ENCODE measurements at places on chromosomes 7 and 10.

- DNase-seq, result no peak
Measured at GRCh38 chr10:639001-639750, 50.3 kb downstream of the DIP2C start.

GRCh38 chr7:107981466-107981865 lies 21.5 kb downstream of the LAMB1 start:
- no peak for DNase-seq

DNA sequence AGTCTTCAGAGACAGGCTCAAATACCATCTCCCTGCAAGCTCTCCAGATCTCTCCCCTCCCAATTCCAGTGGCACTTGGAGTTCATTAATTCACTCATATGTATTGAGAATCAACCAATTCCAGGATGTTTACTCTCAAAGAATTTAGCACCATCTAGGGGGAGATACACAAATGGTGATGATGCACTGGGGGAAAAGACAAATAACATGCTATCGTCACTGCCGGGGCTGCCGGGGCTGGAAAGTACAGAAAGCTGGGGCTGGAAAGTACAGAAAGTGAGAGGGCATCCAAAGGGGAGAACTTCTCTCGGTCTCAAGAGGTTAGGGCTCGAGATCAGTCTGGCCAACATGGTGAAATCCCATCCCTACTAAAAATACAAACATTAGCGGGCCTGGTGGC lies 118.7 kb downstream of the MKX start:
- no peak for DNase-seq

DNA sequence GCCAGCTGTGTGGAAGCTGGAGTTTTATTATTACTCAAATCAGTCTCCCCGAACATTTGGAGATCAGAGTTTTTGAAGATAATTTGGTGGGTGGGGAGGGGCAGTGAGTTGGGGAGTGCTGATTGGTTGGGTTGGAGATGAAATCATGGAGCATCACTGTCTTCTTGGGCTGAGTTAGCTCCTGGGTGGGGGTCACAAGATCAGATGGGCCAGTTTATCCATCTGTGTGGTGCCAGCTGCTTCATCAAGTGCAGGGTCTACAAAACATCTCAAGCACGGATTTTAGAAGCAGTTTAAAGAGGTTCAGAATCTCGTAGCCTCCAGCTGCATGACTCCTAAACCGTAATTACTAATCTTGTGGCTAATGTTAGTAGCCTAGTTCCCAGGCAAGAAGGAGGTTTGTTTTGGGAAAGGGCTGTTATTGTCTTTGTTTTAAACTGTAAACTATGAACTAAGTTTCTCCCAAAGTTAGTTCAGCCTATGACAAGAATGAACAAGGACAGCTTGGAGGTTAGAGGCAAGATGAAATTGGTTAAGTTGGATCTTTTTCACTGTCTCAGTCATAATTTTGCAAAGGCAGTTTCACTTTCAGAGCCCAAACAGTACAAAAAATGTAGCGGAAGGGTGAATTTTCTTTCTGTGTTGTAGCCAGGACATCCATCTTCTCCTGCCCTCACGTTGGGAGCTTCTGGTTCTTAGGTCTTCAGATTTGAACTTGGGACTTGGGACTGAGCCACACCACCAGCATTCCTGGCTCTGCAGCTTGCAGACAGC lies 43.1 kb downstream of the KLF6 start:
- DNase-seq, result no peak

Measured in activated naive CD8-positive, alpha-beta T cell treated with anti-CD3 and anti-CD28 coated beads, Interleukin-2, amount 50 U/mL, for 24 hours (primary cell).